ENCODE measurements at places on chromosomes 2 and 18.

DNA sequence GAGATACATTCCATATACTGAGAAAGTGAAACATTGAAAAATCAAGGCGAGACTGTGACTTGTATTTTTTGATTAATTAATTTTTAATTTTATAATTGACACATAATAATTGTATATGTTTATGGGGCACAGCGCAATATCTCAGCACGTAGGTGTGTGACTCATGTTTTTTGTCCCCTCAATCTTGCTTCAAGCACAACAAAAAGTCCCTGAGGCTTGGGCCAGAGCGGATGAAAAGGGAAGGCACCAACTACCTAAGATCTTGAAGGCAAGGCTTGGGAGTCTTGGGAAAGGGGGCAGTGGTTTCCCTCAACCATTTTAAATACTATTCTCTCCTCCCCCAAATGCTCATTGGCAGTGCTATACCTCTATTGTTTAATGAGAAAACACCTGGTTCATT is 9.9 kb downstream of the SGPP2 start:
- no peak for DNase-seq

GRCh38 chr18:1413323-1413675 is 508.6 kb downstream of the ADCYAP1 start:
- DNase-seq: no peak

- no peak for DNase-seq
Measured at GRCh38 chr18:6118080-6118479, 222.8 kb upstream of the TMEM200C start.

DNA sequence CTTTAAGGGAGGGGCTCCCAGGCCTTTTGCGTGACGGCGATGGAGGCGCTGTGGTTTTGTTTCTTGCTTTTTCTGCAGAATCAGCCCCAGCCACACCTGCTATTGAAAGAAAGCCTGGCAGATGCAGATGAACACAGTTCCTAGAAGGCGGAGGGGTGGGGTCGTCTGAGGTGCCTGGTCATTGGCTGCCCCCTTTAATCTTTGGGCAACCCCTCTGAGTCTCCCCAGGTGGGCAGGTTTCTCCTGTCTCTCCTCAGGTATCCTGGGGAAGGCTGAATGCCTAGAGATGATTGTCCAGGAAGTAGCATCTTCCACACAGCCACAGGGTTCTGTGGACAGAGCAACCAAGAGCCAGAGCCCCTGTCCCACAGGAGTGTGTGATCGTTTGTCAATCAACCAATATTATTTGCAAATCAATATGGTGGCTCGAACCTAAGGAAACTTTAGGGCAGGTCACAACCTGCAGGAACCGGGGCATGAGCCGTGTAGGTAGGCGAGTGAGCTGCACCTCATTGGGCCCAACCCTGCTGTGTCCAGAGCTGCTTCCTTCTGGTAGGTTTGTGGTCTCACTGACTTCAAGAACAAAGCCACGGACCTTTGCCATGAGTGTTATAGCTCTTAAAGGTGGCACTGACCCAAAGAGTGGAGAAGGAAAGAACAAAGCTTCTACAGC is 104.3 kb downstream of the NDUFA10 start:
- DNase-seq: no peak

GRCh38 chr18:27950648-27951228 is 226.2 kb downstream of the CDH2 start:
- no peak for DNase-seq

Data from NCI-H2081 treated with DMSO at 0.1 percent for 48 hours (cell line).